ENCODE measurements at places on chromosomes 16 and 17.

DNA sequence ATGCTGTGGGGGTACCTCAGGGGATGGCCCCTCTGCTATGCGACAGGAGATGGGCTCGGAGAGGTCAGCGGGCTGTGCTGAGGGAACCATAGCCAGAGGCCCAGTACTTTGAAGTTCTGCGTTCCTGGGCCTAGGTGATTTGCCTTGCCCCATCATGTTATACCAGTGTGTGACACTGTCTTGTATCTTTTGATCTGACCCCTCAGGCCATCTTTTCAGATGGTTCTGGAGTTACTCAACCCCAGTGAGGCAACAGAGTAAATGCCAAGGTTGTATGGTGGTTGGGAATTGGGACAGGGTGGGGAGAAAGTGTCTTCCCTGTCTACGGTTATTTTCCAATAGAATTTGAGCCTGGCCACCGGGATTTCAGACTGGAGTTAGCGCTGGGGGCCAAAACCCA is 8.5 kb downstream of the MSI2 start:
- DNase-seq = no peak

- no peak for DNase-seq
Measured at GRCh38 chr17:40487371-40488020, 13.9 kb downstream of the TNS4 start.

GRCh38 chr17:9350080-9350479 is 225.5 kb downstream of the STX8 start:
- no peak for DNase-seq

- no peak for DNase-seq
Measured at GRCh38 chr16:59198487-59198886, 464.4 kb upstream of the GOT2 start.

DNA sequence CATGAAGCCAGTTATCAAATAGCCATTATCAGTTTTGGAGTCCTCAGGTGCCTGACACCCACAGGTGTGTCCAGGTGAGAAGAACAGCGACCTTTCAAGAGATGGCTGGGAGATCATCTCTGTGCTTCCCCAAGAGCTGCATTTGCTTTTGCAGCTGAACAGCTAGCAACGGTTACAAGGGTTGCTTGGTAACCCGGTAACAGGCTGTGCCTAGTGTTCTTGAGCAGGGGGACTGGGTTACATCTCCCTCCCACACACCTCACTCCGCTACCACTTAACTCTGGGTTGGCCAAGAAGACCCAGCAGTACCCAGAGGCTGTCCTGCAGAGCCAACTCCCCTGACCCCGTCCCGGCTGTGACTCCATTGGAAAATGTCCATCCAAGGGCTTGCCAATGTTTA is 147.0 kb downstream of the SLC39A11 start:
- DNase-seq = no peak

DNA sequence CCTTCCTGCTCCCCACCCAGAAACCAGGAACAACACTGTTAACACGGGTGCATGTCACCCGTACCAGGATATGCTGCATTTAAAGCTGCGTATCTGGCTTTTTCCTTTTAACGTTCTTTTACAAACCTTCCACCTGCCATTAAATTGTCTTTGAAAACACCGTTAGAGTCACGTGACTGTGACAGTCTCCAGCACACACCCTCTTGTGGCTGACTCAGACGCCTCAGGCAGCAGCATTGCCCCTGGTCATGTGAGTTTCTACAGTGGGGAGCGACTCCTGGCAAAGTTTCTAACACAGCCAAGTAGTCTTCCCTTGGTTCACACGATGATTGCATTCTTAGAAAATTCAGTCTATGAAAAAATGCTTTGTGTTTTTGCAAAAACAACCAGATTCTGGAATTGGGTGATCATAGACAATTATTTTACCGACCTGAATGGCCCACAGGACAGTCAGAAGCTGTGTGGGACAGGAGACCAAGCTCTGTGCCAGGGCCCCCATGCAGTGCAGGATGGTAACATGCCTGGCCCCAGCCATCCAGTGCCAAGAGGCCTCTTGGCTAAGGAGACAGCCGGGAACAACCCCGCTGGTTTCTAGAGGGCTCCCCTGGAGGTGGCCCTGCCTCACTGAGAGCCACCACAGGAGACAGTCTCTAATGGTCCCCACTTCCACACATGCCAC is 199.1 kb downstream of the KATNIP start:
- DNase-seq = peak; percentile 8

DNA sequence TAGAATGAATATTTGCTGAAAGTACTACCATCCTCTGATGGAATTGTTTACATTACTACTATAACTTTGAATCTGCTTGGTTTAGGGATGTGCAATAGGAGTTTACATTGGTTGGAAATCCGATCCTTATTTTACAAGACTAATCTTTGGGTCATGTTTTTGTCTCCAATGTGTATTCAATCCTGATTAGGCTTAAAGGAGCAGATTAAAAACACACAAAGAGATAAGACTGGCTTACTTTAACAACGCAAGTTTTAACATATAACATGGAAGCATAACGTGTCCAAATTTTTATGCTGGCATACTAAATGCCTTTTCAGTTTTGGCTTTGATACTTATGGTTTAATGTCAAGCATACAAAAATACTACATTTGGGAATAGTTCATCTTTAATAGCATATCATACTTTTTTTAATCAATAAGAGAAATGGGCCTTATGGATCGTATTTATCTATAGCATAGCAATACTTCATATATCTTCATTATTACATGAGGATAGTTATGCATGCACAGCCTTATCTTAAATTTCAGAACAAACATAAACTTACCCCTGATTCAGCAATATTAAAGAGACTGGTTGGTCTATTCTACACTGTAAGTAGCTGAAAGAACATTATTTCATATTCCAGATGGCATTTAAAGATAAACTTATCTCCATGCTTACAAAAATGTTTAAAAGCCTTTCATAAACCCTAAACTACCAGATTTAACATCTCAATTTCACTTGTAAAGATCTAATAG is 69.9 kb upstream of the NACA2 start:
- no peak for DNase-seq

DNA sequence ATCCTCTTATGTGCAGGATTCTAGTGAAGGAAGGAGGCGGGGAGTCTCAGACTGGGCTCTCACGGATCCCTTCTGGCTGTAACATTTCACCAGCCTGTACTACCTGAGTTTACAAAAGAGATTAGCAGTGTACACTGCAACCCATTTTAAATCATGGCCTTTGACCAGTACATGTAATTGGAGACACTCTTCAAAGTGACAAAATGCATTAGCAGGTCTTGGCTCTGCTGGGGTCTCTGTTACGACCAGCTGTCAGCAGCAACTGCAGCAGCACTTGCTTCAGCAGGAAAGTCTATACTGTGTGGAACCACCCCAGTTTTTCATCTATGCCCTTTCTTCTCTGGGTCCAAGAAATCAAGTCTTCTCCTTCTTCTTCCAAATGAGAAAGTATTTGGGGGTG is 322.8 kb upstream of the ASIC2 start:
- DNase-seq = no peak

GRCh38 chr16:80733407-80733806 is 71.0 kb downstream of the CDYL2 start:
- no peak for DNase-seq

GRCh38 chr17:7147772-7148171 is 31.4 kb downstream of the ASGR1 start:
- DNase-seq = no peak

- no peak for DNase-seq
Measured at GRCh38 chr16:69217433-69217832, 30.5 kb downstream of the SNTB2 start.

- DNase-seq = no peak
Measured at GRCh38 chr17:27907976-27908558, 14.9 kb upstream of the LYRM9 start.

DNA sequence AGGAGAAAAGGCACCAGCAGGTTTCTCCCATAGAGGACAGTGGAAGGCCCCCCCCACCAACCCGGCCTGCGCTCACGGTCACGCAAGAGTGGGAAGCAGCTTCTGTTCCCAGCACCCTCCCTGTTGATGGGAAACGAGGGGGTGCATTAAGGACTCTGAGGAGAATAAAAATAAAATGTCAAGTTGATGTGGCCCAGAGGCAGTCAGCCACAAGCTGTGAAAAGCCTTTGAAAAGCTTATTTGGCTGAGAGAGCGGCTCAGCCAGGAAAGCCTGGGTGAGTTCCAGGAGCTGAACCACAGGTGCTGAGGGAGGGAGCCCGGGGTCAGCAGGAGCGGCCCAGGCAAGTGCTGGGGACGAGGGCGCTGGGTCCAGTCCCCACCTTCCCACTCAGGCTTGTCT is 26.9 kb upstream of the SPATA32 start:
- no peak for DNase-seq

DNA sequence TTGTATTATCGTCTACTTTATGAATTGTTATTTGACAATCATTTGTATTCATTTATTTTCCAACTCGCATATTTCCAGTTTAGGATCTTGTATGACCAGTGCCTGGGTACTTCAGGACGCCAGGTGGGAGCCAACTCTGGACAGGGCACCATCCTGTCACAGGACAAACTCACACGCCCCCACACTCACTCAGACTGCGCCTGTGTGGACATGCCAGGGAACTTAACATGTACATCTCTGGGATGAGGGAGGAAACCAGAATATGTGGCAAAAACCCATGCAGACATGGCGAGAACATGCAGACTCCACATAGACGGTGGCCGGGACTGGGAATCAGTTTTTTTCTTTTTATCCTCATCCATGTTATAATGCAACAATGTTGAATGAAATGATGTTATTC is 68.5 kb downstream of the CLEC16A start:
- DNase-seq = no peak

DNA sequence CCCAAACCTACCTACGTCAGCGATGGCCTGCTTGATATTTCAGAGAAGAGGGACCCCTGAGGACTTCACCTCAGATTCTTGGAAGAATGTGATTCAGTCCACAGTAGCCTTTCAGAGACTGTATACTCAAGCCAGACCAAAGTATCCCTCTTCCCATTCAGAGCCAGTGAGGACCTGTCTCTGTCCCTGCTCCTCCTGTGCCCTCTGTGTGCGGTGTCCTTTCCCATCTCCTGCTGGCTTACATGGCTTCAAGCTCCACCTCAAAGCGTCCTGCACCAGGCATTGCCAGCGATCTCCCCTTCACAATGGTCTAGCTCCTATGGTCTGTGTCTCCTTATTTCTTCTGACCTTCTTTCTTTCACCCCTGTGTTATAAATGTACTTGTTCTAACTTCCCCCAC is 39.5 kb upstream of the HLF start:
- no peak for DNase-seq

DNA sequence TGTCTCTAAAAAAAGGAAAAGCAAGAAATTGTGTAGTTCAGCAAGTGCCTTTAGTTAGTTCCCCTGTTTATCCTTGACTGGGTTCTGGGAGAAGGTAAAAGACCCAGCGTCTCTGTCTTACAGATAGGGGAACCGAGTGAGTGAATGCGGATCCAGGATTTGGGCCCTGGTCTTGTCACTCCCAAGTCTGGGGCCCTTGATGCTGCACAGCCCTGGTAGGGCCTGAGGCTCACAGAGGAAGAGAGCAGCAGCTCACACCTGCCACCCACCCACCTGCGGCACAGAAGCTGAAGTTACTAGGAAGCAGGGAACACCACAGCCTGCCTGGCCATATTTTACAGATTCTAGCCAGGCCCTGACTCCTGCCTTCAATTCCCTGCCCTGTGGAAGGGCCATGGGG is 22.2 kb downstream of the LASP1 start:
- DNase-seq = no peak

GRCh38 chr17:7323731-7324437 is 5.3 kb downstream of the NEURL4 start:
- peak; percentile 49 for DNase-seq

GRCh38 chr17:71183066-71183660 is 937.7 kb upstream of the SOX9 start:
- no peak for DNase-seq

- DNase-seq = no peak
Measured at GRCh38 chr17:75327757-75328156, 38.5 kb upstream of the SLC25A19 start.

DNA sequence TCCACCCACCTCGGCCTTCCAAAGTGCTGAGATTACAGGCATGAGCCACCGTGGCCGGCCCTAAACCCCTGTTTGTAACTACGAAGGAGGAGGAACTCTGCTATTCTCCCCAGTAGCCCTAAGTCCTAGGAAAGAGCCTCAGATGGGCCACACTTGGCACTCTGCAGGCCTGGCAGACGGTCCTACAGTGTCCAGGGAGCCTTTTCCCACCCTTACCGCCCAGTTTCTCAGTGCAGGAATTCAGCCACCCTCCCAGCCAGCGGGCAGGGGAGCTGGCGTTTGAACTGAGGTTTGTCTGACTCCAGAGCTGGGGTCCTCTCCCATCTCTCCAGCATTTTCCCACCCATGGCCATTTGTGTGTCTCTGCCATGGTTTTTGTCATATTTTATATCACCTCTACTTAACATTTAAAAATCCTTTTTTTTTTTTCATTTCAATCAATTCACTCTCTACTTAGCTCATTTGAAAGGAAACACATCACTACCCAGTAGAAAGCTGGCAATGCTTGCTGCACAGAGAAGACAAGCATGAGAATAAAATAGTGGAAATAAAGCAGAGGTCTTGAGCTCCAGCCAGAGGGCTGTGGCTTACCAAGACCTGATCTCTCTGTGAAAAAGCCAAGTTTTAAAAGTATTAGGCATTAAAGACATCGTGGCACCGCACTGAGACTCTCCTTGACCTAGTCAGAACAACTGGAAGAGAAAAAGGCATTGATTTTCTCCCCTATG is 34.9 kb downstream of the BCO1 start:
- DNase-seq = no peak

GRCh38 chr16:56611281-56611833 is 3.0 kb downstream of the MT2A start:
- DNase-seq = no peak

DNA sequence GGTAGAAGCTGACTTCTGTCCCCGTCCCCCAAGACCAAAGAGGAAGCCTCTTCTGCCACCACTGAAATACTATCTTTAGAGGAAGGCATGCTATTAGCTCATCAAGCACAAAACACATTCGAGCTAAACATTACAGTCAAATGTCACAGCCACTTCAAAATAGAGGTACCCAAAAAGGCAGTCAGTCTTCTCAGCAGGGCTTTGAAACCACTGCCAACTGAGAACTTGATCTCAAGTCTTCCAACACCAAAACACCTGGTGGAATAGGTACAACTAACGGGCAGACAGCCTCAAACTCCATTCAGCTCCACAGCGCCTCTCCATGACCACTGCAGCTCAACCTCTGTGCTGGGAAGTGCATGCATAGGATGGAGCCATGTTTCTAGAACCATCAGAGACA is 36.0 kb downstream of the ZFHX3 start:
- DNase-seq = no peak

GRCh38 chr17:17052462-17053221 is 10.4 kb downstream of the MPRIP start:
- DNase-seq = no peak
